ENCODE measurements at places on chromosomes 16 and 17.

GRCh38 chr16:59878999-59879398 lies 1144.9 kb upstream of the GOT2 start:
- no peak for DNase-seq

GRCh38 chr17:18184143-18185031 lies 759 bp downstream of the ALKBH5 start:
- no peak for DNase-seq

- DNase-seq: no peak
Observed at GRCh38 chr17:62998166-62998565, 32.1 kb downstream of the TANC2 start.

GRCh38 chr17:72120642-72121163 lies at the start of gene SOX9:
TSS of gene SOX9 (plus strand) at chr17:72121020. CDS start at chr17:72121392, 372 bp downstream.
- peak; percentile 76 for DNase-seq

GRCh38 chr17:6393351-6393952 lies 41.5 kb downstream of the AIPL1 start:
- DNase-seq: no peak

- DNase-seq: no peak
Observed at GRCh38 chr17:27460196-27460725, 4.0 kb downstream of the KSR1 start.

- no peak for DNase-seq
Observed at GRCh38 chr16:85736921-85737320, 14.0 kb downstream of the C16orf74 start.

DNA sequence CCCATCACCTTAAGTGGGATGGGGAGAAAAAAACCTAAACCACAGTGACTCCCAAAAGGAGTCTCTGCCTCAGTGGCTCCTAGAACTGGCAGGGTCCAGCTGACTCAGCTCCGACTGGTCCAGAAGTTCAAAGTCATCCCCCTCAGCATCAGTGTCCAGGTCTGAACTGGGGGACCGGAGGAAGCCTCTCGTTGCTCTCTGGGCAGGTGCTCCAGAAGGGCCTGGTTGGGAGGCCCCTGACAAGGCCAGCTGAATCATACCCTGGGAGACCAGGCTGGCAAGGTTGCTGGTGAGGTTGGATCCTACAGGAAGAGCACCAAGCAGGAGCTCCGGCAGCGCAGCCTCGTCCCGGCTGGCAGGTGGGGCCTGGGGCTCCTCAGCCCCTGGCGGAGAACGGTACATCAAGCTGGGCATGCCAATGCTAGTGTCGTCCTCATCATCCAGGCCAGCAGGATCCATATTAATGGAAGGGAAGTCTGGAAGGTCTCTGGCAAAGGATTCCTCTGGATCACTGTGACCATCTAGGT lies 4.3 kb upstream of the PSMC3IP start:
- DNase-seq: no peak

- DNase-seq: no peak
Observed at GRCh38 chr16:89845417-89845816, 17.1 kb downstream of the SPIRE2 start.

DNA sequence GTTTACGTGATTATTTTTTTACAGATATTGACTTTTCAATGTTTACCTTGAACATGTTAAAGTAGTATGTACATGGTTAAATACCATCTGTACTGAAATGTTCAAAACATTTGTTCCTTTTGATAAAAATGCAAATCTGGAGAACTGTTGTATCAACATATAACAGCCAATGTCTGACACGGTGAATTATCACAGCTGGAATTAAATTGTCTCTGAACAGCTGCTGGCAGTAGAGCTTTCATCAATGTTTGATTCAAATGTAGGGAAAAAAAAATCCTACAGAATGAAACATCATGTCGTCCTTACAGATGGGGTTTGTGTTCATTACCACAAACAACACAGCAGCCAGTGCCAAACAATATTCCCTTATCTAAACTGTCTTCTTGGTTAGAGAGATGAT lies 79.9 kb downstream of the TOX3 start:
- no peak for DNase-seq

GRCh38 chr17:51630101-51630671 lies 369.8 kb downstream of the UTP18 start:
- no peak for DNase-seq

DNA sequence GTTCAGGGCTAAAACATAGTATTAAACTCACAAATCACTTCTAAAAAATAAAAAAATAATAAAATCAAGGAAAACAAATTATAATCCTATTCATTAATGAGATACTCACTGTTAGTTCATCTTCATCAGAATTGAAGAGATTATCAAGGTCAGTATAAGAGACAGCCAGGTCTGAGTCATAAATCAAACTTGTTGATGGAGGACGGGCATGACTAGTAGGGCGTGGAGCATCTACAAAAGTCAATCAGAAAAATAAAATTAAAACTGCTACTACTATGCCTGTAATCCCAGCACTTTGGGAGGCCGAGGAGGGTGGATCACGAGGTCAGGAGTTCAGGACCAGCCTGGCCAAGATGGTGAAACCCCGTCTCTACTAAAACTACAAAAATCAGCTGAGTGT lies 59.1 kb upstream of the INTS2 start:
- no peak for DNase-seq

- no peak for DNase-seq
Observed at GRCh38 chr17:7884581-7885366, 3.8 kb upstream of the CHD3 start.

DNA sequence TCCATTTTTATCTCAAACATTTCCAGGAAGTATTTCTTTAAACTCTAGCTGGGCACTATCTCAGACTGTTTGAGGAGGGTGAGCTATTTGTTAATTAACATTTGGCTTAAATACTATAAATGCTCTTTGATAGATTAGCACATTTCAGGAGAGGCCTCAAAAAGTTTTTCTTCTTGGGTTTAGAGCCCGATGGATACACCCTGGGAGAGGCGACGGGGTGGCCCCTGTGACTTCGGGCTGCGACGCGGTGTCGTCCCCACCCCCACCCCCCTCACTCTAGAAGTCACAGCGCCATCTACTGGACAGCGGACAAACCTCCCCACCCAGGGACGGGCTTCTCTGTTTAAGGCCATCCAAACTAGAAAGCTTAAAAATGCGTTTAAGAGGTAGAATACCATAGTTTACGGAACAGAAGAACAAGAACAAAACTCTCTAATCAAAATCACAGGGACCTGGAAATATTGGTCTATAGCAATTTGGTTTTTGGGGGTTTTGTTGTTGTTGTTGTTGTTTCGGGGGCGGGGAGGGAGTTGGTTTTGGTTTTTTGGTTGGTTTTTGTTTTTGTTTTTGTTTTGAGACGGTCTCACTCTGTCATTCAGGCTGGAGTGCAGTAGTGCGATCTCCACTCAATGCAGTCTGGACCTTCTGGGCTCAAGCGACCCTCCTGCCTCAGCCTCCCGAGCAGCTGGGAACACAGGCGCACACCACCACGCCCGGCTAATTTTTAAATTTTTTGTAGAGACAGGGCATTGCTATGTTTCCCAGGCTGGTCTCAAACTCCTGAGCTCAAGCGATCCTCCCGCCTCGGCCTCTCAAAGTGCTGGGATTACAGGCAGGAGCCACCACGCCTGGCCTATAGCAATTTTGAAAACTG lies 254.4 kb downstream of the C16orf95 start:
- peak; percentile 63 for DNase-seq

DNA sequence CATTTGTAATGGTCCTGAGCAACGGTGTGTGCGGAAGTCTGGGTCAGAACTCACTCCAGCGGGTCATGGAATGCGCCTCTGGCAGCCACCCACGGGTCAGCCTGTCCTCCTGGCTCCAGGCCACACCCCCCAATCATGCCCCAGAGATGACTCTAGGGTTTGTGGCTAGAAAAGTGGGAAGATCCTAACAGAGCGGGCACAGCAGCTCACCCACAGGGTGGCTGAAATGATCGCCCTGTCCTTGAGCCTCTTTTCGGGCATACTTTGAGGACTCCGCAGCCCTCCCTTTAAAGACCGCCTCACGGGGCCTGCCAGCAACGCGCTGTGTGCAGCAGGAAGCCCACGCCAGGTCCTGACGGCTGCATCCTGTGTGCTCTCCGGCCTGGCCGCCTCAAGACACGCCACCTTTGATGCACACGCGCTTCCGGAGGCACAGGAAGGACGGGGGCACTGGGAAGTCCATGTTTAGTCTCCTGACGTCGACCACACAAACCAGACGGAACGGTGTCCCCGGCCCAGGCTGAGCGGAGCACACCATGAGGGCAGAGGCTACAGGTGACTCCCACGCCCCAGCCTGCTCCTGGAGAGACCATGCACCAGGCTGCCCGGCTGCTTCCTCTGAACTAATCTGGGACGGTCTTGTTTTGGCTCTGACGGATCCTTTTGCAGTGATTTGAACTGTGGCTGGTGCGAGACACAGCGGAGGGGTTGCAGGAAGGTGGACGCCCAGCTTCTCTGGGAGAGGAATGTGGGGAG lies 92.9 kb downstream of the TBC1D16 start:
- DNase-seq: no peak

DNA sequence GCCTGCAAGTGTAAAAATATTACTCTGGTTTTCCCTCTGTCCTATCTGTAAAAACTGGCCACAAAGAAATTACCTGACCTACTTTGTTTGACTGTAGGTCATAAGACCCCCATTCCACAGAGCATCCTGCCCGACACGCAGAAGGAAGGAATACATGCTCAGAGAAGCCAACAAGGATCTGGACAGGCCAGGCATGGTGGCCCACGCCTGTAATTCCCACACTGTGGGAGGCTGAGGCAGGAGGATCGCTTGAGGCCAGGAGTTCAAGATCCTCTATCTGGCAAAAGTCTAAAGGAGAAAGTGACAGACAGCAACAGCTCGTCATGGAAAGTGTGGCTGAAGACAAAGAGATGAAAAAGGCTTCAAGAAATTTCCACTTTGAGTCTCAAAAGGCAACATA lies 78.2 kb upstream of the RNU2-1 start:
- DNase-seq: no peak

DNA sequence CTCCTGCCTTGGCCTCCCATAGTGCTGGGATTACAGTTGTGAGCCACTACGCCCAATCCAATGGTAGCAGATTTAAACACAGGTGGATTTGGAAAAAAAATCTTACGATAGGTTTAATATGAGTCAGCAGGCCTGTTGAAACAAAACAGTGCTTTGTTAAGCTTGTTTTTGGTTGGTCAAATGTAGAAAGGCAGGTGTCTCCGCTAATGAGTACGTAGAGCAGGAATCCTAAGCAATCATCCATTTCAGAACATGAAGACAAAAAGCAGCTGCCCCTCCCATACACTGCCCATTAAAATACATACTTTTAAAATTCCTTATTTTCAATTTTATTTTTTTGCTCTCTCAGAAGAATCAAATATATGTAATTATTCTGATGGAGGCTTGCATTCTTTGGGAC lies 1.9 kb upstream of the WWOX start:
- DNase-seq: no peak

GRCh38 chr17:42337442-42337841 lies 49.1 kb downstream of the STAT5A start:
- no peak for DNase-seq

- DNase-seq: no peak
Observed at GRCh38 chr17:37082311-37082860, 133.6 kb downstream of the AATF start.

GRCh38 chr16:19609359-19609758 lies 53.9 kb downstream of the VPS35L start:
- DNase-seq: no peak

DNA sequence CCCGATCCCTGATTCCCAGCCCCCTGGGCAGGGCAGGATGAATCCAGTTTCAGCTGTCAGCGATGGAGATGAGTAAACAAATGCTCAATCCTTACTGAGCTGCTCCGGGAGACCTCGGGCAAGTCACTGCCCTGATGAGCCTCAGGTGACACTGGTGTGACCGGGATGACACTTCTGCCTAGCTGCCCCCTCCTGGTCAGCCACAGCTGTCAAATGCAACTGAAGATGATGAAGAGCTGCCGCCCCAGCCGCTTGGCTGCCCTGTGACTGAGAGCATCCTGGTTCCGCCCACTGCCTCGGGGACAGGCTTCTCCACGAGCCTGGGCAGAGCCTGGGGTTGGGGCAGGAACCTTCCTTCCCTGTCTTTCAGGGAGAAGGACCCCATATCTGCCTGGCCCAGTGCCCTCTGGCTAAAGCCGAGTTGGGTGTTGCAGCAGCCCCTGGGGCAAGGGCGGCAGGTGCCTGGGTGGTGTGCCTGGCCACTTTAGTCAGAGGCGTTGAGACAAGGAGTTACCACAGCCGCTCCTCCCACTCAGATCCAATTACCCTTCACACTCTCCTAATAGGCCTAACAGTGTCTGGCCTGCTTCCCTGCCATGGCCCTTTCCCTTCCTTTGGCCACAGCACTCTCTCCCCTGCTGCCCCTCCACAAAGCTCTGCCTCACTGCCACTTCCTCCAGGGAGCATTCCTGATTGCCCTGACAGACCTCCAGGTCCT lies 5.5 kb downstream of the CCL17 start:
- DNase-seq: no peak

- DNase-seq: no peak
Observed at GRCh38 chr17:57442914-57443571, 186.7 kb downstream of the MSI2 start.

DNA sequence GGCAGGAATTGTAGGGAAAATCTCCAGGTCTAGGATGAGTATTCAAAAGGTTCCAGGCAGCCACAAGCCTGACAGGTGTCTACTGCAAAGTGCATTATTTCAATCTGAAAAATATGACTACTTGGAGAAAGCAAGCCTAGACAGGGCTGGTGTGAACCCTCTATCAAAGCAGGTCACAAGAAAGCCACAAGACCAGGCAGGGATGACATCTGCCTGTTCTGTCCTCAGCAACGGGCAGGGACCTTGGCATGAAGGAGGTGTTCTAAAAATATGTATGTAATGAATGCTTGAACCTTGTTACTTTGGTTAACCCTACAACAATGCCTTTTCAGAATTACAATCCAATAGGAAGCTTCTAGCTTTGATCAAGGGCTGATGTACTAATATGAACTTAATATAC lies 1.2 kb upstream of the COX6A2 start:
- DNase-seq: no peak

DNA sequence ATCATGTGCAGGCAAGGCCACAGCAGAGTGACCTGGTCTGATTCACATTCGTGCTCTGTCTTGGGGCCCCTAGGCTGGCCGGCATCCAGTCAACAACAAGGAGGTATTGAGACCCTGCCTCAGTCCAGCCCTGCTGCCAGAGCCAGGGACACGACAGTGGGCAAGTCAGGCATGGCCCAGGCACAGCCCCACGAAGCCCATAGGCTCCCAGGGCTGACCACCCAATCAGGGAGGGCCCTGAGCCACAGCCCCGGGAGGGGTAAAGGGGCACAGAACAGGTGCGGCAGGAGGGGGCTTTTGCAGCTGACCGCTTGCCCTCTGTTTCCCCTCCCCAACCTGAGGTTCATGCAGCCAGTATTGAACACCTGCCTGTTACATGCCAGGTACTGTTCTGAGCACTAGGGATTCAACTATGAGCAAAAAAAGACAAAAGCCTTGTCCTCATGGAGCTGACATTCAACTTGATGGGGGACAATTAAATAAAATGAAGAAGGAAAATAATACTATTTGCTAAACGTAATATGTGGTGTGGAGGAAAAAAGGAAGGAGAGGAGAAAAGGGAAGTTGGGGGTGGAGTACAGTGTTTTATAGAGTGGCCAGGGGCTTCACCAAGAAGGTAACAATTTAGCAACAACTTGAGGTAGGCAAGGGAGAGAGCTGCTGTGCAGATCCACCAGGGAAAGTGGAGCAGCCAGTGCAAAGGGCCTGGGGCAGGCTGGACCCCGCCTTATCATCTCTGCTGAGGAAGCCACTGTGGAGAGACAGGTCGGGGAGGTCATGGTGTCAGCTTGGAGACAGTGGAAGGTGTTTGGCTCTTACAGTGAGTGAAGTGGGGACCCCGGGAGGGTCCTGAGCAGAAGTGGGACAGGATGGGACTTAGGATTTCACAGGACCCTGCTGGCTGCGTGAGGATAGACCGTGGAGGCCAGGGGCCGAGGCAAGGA lies 6.1 kb downstream of the DRC3 start:
- no peak for DNase-seq

Measured in progenitor cell of endocrine pancreas (in vitro differentiated cells).